Glutamatergic neuron (in vitro differentiated cells): ENCODE measurements at places on chromosomes 12 and 14. TPM values are rescaled to one million over a fixed set of nuclear protein-coding genes. Genes with fewer than 3 reads are reported as not detected.

Gene CCDC38
- not detected for total RNA-seq

Gene RND1
- 1.8 TPM for total RNA-seq

Gene RNU6-8
- not detected for total RNA-seq

Gene TSPAN19
- 2.9 TPM for total RNA-seq

Gene KRT74
- total RNA-seq: not detected

Gene DGKA
- total RNA-seq: 57.5 TPM

Gene TRIP11
- total RNA-seq: 33.8 TPM

Gene ZNF891
- total RNA-seq: 9.2 TPM

Gene CPNE6
- total RNA-seq: 0.44 TPM

Gene STK38L
- 31.4 TPM for total RNA-seq

Gene GPR132
- total RNA-seq: not detected

Gene RNF10
- total RNA-seq: 188 TPM

- DNase-seq: no peak
- H3K36me3 ChIP-seq: no peaks in the 10 kb centered on the region
- H3K27ac ChIP-seq: no peak overlapping the region
- peaks cover 30% of the 10 kb centered on the region for H3K27me3 ChIP-seq
- H3K4me1 ChIP-seq: peaks cover 41% of the 10 kb centered on the region
Observed at GRCh38 chr14:24075485-24076301, 4.3 kb downstream of the CPNE6 start.

GRCh38 chr12:13233830-13234641 lies 37.5 kb downstream of the EMP1 start:
- no peak overlapping the region for H3K4me3 ChIP-seq
- DNase-seq: peak; percentile 32
- H3K36me3 ChIP-seq: no peaks in the 10 kb centered on the region
- no peaks in the 10 kb centered on the region for H3K4me1 ChIP-seq
- peaks cover 4% of the 10 kb centered on the region for H3K27me3 ChIP-seq

GRCh38 chr14:79411403-79412174 lies 799.7 kb downstream of the DIO2 start:
- H3K4me3 ChIP-seq: no peak overlapping the region
- peaks cover 14% of the 10 kb centered on the region for H3K4me1 ChIP-seq
- no peak for DNase-seq
- no peak overlapping the region for H3K27ac ChIP-seq
- peaks cover 3% of the 10 kb centered on the region for H3K27me3 ChIP-seq

- no peaks in the 10 kb centered on the region for H3K36me3 ChIP-seq
- no peak overlapping the region for H3K27ac ChIP-seq
- H3K4me1 ChIP-seq: peaks cover 5% of the 10 kb centered on the region
- no peak overlapping the region for H3K4me3 ChIP-seq
- no peak for DNase-seq
- H3K27me3 ChIP-seq: no peaks in the 10 kb centered on the region
Observed at GRCh38 chr12:91575630-91576029, 393.0 kb upstream of the DCN start.

DNA sequence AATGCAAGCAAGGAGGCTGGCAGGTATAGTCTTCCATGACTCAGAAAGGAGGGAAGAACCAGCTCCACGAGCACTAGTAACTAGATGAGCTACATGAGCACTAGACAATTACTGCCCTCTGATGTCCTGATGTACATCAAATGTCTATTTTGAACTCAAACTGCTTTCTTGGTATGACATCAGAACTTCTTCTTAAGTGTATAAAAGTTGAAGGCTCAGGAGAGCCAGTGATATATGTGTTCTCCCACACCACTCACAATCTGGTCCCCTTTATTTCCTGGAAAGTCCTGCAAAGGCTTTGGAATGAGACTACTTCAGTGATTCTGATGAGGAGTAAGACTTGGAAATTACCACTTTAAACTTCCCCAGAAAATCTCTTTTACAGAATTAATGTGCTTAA lies 18.5 kb upstream of the DHRS7 start:
- DNase-seq: no peak
- no peak overlapping the region for H3K27ac ChIP-seq
- H3K4me3 ChIP-seq: no peak overlapping the region
- no peaks in the 10 kb centered on the region for H3K4me1 ChIP-seq

DNA sequence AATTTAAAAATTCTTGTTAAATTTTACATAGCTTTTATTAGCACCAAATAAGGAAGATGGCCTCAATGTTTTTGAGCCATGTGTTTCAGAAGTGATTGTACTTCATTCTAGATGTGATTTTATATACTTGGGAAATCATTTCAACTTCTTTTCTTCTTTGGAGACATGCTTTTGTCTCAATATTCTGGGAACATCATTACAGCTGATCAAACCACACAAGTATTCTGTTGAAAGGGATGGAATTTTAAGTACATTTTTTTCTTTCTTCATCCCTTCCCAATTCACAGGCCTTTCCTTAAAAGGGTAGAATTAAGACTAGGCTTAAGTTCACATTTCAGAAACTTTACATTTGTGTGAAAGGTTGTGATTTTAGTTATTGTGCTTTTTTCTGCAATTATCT lies 66.4 kb downstream of the PAPOLA start:
- H3K4me3 ChIP-seq: no peak overlapping the region
- peaks cover 13% of the 10 kb centered on the region for H3K4me1 ChIP-seq
- H3K36me3 ChIP-seq: no peaks in the 10 kb centered on the region
- H3K27me3 ChIP-seq: no peaks in the 10 kb centered on the region
- no peak for DNase-seq

DNA sequence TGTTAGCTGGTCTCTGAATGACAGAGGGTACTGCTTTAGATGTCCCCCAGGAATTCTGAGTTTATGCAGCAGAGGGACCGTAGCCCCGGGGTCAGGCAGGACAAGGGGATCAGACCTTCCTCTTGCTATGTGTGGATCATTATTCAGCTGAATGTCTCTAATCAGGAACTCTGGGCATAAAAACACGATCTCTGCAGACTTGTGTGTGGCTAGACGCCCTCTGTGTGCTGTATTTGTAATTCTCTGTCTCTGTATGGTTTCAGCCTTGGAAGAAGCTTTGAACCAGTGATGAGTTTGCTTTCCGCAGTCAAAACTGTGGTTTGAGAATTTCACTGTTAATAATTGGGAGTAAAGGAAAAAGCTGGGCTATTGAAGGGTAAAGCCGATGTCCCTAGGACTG lies 125.3 kb downstream of the ETV6 start:
- peaks cover 26% of the 10 kb centered on the region for H3K4me1 ChIP-seq
- H3K27me3 ChIP-seq: no peaks in the 10 kb centered on the region
- no peaks in the 10 kb centered on the region for H3K36me3 ChIP-seq
- no peak for DNase-seq
- H3K27ac ChIP-seq: no peak overlapping the region
- H3K4me3 ChIP-seq: no peak overlapping the region

DNA sequence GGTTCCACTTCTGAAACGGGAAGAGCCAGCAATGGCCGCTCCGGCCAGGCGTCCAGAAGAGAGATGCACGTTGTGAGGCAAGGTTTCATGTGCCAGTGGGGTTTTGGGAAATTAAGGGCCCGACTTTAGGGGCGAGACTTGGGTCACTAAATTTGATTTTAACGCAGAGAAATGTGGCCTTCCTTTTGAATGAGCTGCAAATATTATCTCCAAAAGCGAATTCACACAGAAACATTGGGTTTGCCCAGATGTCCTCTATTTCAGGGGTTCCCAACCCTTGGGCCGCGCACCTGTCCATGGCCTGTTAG lies 2.3 kb upstream of the RNASE4 start:
- H3K4me3 ChIP-seq: no peak overlapping the region
- no peaks in the 10 kb centered on the region for H3K36me3 ChIP-seq
- H3K27ac ChIP-seq: no peak overlapping the region
- H3K4me1 ChIP-seq: peaks cover 9% of the 10 kb centered on the region
- peaks cover 2% of the 10 kb centered on the region for H3K27me3 ChIP-seq
